ENCODE measurements at places on chromosomes 5 and 9.

DNA sequence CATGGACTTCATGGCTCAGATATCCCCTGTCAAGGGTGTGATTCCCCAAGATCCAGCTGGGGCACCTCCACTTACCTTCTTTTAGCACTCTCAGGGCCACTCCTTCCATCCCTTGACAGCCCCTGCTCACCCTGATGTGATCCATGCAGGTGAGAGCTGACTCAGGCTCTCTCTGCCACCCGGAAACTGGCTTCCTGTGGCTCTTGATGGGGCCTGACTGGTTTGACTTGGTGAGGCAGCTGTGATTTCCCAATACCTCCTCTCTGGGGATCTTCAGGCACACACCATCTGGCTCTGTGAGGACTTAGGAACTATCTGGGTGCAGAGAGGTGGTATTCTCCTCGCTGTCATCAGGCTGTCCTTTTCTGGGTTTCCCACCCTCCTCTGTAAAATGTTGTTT lies 7.9 kb upstream of the FAT2 start:
- no peaks in the 10 kb centered on the region for H3K36me3 ChIP-seq
- DNase-seq: no peak
- no peak overlapping the region for H3K4me3 ChIP-seq
- H3K4me1 ChIP-seq: no peaks in the 10 kb centered on the region
- peaks cover 4% of the 10 kb centered on the region for H3K27me3 ChIP-seq

- no peak overlapping the region for H3K4me3 ChIP-seq
- DNase-seq: no peak
- no peaks in the 10 kb centered on the region for H3K36me3 ChIP-seq
- H3K27me3 ChIP-seq: no peaks in the 10 kb centered on the region
- no peak overlapping the region for H3K27ac ChIP-seq
Observed at GRCh38 chr9:135289081-135289491, 190.5 kb upstream of the PPP1R26 start.

GRCh38 chr9:134943836-134944235 lies 26.1 kb upstream of the FCN1 start:
- DNase-seq: no peak
- no peak overlapping the region for H3K27ac ChIP-seq
- no peak overlapping the region for H3K4me3 ChIP-seq
- no peaks in the 10 kb centered on the region for H3K36me3 ChIP-seq

- no peak overlapping the region for H3K4me3 ChIP-seq
- H3K36me3 ChIP-seq: no peaks in the 10 kb centered on the region
- peaks cover 10% of the 10 kb centered on the region for H3K4me1 ChIP-seq
- H3K27ac ChIP-seq: no peak overlapping the region
- no peak for DNase-seq
- H3K27me3 ChIP-seq: no peaks in the 10 kb centered on the region
Observed at GRCh38 chr9:78196258-78196657, 39.6 kb upstream of the CEP78 start.

- no peaks in the 10 kb centered on the region for H3K36me3 ChIP-seq
- H3K4me1 ChIP-seq: peaks cover 12% of the 10 kb centered on the region
- H3K27me3 ChIP-seq: no peaks in the 10 kb centered on the region
- peak; percentile 71 for DNase-seq
Observed at GRCh38 chr9:89999534-90000370, 394.9 kb downstream of the GADD45G start.

- 0 out of 2 replicates have a peak, but pooled peaks cover 3% of the 10 kb centered on the region for H3K36me3 ChIP-seq
- H3K27me3 ChIP-seq: no peaks in the 10 kb centered on the region
- H3K4me3 ChIP-seq: no peak overlapping the region
- H3K4me1 ChIP-seq: peaks cover 7% of the 10 kb centered on the region
- no peak for DNase-seq
Observed at GRCh38 chr9:107292821-107293542, 9.9 kb downstream of the RAD23B start.

GRCh38 chr5:95369782-95370181 lies 21.4 kb upstream of the FAM81B start:
- no peaks in the 10 kb centered on the region for H3K4me1 ChIP-seq
- H3K27me3 ChIP-seq: peaks cover 7% of the 10 kb centered on the region
- no peak overlapping the region for H3K4me3 ChIP-seq
- no peak for DNase-seq
- no peak overlapping the region for H3K27ac ChIP-seq

DNA sequence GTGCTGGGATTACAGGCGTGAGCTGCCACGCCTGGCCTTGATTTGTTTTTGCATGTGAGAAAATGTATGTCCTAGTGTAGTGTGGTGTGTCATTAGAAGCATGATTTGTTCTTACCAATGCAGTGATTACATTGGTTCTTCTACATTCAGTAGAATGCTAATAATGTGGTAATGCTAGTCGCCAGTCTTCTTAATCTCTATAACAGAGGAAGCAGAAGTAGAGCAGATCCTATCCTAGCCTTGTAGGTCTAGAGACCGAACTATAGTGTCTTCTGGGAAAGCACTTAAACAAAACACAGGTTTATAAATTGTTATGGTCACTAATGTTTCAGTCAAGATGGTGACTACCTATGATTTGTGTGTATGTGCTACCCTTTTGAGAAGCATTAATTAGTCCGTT lies 197.5 kb upstream of the DMRT1 start:
- no peak for DNase-seq
- H3K36me3 ChIP-seq: no peaks in the 10 kb centered on the region
- H3K27ac ChIP-seq: no peak overlapping the region
- no peak overlapping the region for H3K4me3 ChIP-seq

DNA sequence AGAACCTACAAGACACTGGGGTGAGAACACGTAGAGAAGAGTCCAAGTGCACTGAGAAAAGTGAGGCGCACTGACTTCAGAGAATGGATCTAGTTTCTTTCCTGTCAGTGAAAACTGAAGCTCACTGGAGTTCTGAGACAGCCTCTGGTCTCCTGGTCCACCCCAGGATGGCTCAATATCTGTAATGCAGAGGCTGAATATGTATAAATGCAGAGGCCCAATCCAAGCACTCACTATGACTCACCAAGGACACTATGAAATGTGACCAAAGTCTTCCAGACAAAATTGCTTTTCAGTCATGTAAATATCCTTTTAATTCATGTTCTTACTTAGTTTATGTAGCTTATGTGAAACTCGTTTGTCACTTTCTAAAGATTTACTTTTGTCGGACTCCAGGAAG lies 53.8 kb downstream of the NFIB start:
- H3K36me3 ChIP-seq: no peaks in the 10 kb centered on the region
- H3K27me3 ChIP-seq: no peaks in the 10 kb centered on the region
- no peaks in the 10 kb centered on the region for H3K4me1 ChIP-seq

GRCh38 chr5:108196276-108196675 lies 185.6 kb downstream of the FBXL17 start:
- H3K4me1 ChIP-seq: no peaks in the 10 kb centered on the region
- no peak overlapping the region for H3K4me3 ChIP-seq
- no peaks in the 10 kb centered on the region for H3K36me3 ChIP-seq

DNA sequence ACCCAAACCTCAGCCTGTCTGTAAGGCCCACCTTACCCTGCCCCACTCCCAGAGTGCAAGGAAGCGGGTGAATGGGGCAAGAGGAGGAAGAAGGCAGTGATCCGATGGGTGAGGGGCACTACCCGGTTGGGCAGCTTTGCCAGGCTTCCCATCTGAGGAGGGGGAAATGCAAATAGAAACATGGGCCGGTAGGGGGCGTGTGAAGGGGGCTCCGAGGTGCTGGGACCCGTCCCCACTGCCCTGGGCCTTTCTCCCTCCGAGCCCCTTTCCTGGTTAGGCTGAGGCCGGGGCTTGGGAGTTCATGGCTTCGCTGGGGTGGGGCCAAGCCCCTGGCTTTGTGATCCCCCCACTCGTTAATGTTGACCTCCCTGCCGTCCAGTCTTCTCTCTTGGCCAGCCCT lies 23.6 kb upstream of the MYORG start:
- H3K36me3 ChIP-seq: peaks cover 30% of the 10 kb centered on the region
- H3K27me3 ChIP-seq: no peaks in the 10 kb centered on the region
- DNase-seq: no peak
- no peak overlapping the region for H3K27ac ChIP-seq
- H3K4me3 ChIP-seq: no peak overlapping the region

DNA sequence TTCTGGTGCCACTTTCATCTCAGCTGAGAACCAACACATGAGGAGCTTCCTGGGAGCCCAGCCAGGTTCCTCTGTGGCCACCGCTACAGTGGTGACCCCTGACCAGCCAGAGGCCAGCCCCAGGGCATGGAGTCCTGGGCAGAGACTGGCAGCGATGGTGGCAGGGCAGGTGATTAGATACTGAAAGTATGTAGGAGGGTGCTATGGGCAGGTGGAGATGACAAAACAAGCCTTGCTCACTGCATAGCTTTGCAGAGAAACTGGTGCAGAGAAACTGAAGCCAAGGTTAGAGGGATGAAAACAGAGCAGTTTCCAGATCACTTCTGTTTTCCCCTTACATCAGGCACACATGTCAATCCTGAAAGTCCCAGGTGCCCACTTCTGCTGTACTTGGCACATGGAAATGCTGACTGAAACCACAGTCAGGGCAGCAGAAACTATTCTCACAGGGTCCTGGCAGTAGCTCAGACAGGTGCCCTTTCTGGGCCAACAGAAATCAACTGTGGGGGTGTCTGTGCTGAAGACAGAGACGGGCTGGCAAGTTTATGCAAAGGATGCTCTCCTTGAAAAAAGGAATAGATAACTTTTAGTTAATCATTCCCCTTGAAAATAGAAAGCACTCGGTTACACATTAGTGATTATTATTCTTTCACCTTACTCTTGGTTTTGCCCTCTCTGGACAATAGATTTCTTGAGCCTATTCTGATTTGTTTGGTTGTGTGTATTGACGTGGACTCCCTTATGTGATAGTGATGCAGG lies 90.3 kb downstream of the ANKRD55 start:
- no peak overlapping the region for H3K4me3 ChIP-seq
- H3K27me3 ChIP-seq: no peaks in the 10 kb centered on the region
- H3K4me1 ChIP-seq: peaks cover 2% of the 10 kb centered on the region
- DNase-seq: no peak
- H3K36me3 ChIP-seq: no peaks in the 10 kb centered on the region
- no peak overlapping the region for H3K27ac ChIP-seq

DNA sequence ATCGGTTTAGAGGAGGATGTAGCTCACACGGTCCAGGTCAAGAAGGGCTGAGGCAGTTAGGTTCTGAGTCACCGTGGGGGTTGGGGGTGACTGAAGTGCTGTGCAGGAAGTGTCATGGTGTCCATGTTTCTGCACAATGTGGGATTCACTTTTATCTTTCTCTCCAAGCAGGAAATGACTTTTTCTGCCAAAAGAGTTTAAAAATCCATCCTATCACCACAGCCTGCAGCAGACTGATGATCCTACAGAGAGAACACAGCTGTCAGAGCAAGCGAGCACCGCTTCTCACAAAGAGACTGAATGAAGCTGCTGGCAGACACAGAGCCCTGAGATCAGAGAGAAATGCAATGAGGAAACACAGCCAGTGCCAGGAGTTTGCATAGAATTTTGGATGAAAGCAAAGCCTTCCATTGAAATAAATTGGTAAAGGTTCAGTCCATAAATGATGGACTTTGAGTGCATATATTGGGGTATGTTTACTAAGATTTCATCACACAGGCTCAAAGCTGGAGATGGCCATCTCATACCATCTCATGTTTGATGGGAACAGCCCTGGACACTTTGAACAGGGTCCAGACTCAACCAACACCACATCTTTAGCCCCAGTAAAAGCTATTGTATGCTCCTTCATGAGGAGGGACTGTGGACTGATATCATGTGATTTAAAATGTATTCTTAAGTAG lies 213.9 kb upstream of the FBXL7 start:
- no peaks in the 10 kb centered on the region for H3K27me3 ChIP-seq
- H3K4me3 ChIP-seq: no peak overlapping the region
- DNase-seq: peak; percentile 78
- H3K36me3 ChIP-seq: no peaks in the 10 kb centered on the region
- peak overlapping the region; percentile 61 for H3K27ac ChIP-seq
- peaks cover 16% of the 10 kb centered on the region for H3K4me1 ChIP-seq

DNA sequence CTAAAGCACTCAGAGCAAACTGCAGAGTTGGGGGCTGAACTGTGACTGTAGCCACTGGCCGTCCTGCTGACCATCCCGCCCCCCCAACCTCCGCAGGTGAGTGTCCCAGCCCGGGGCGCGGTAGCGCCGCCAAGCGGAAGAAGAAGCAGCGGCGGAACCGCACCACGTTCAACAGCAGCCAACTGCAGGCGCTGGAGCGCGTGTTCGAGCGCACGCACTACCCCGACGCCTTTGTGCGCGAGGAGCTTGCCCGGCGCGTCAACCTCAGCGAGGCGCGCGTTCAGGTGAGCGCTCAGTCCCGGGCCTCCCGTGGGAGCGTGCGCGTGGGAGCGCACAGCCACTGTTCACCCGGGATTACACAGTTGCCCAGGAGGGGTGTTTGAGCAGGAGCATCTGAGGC lies 33.7 kb downstream of the PTGES start:
- H3K4me3 ChIP-seq: no peak overlapping the region
- no peaks in the 10 kb centered on the region for H3K4me1 ChIP-seq
- no peak overlapping the region for H3K27ac ChIP-seq
- DNase-seq: no peak

DNA sequence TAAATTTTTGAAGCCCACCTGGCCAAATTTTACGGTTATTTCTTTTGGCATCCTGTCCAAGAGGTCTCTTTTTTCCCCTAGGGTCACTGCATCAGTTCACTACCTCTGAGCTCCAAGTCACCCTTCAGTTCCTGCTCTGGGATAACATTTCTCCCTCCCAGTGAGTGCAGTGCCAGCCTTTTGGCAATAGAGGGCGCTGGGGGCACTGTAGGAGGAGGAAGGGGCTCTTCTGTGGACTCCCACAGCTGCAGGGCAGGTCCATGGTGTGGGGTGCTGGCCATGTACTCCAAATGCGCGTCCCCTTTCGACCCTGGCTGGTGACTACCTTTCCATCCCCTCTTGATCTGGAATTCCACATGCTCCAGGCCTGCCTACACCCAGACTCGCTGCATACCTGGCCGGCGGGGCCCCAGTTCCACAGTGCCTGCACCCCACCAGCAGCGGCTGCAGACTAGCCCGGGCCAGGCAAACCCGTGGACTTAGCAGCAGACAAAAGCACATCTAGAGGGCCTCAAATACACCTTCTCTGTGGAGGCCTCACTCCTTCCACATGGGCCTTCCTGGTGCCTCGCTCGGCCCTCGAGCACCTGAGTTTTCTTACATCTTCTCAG lies 20.3 kb upstream of the NINJ1 start:
- no peaks in the 10 kb centered on the region for H3K36me3 ChIP-seq
- peak; percentile 61 for DNase-seq
- H3K4me1 ChIP-seq: no peaks in the 10 kb centered on the region
- no peak overlapping the region for H3K27ac ChIP-seq

Data from DND-41 (cell line).